Stimulated activated naive CD8-positive, alpha-beta T cell treated with anti-CD3 and anti-CD28 coated beads, Interleukin-15, Interleukin-2, amounts not matched to agents 100 U/mL and 50 U/mL, for 24 hours (primary cell): ENCODE measurements at places on chromosomes 12 and 14.

DNA sequence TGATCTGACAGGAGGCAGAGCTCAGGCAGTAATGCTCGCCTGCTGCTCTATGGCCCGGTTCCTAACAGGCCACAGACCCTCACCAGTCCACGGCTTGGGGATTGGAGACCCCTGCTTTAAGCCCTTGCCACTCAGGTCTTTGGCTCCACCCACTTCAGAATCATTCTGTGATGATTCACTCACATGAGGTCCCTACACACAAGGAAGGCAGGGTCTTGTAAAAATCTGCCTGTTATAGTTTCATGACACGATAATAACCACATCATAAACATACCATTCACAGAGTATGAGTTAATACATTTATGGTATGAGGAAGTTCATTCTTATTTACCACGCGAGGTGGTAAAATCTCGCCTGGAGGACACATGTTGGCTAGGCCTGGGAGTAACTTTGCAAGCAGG is 29.0 kb upstream of the MAX start:
- no peak for DNase-seq

GRCh38 chr12:7642876-7643309 is 22.8 kb downstream of the APOBEC1 start:
- DNase-seq = peak; percentile 52

- no peak for DNase-seq
Measured at GRCh38 chr12:47014474-47014873, 64.9 kb upstream of the PCED1B start.

GRCh38 chr14:105398726-105399465 is 558 bp downstream of the TEX22 start:
- no peak for DNase-seq

- DNase-seq = no peak
Measured at GRCh38 chr12:110505332-110505731, 3.2 kb downstream of the RAD9B start.

GRCh38 chr12:19035536-19035935 is 94.0 kb upstream of the PLEKHA5 start:
- no peak for DNase-seq

- no peak for DNase-seq
Measured at GRCh38 chr12:132772606-132773005, 11.0 kb upstream of the ANKLE2 start.

- no peak for DNase-seq
Measured at GRCh38 chr14:35213869-35214387, 78.3 kb upstream of the PSMA6 start.

- DNase-seq = no peak
Measured at GRCh38 chr12:124631681-124632256, 64.4 kb upstream of the NCOR2 start.

- DNase-seq = no peak
Measured at GRCh38 chr12:46921048-46921763, 95.4 kb upstream of the SLC38A4 start.

DNA sequence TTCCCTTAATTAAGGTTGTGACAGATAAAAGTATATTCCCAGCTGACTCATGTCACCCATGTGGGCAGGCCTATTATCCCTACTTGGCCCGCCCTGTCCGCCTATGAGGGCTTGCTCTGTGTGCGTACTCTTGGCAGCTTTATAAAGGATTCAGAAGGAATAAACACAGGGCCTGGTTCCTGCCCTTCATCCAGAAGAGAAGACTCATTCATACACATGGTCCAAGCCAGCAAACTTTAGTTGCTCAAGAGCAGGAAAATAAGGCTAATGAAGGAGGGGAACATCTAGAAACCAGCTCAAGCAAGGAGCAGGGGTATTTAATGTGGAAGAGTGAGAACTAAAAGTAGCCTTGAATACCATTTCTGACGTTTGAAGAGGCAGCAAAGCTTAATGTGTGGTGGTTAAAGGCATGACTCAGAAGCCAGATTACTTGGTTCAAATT is 141.9 kb downstream of the CRADD start:
- no peak for DNase-seq

- DNase-seq = peak; percentile 62
Measured at GRCh38 chr12:51591016-51591901, at the start of gene SCN8A. Gene SCN8A, plus strand, starts transcription at chr12:51591233. Its CDS starts 71,585 bp downstream, at chr12:51662818.

- DNase-seq = no peak
Measured at GRCh38 chr12:82130762-82131161, 227.4 kb downstream of the CCDC59 start.

- DNase-seq = no peak
Measured at GRCh38 chr12:12919666-12920435, 28.5 kb downstream of the GPRC5A start.

DNA sequence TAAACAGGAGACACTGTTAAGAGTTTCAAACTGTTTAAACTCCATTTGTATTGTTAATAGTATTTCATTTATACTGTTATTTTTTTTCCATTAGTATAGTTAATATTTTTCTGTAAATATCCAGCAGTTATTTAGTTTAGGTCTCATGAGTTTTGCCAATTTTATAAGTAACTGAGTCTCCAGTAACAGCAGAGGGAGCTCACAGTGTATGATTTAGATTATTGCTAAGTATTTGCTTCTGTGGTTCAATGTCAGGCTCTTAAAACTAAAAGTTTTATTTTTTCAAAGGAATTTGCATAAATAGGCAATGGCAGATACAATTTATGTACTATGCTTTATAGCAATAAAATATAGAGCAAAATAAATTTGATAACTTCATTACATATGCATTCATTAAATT is 209.7 kb downstream of the ATXN7L3B start:
- no peak for DNase-seq

DNA sequence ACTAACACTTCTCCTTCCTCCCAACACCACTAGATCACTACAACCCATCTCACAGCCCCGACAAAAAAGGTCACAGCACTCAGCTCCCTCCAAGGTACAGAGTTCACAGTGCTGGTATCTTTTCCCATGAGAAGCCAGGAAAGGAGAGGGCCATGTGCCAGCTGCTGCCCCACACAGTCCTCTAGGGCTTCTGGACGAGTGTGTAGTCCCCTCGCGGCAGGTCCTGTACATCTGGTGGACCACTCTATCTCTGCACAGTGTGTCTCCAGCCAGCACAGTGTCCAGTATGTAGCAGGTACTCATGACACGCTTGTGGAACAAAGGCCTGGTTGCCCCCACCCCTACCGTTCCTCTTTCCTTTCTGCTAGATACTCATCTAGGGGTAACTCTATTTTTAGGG is 134.4 kb upstream of the FOXN3 start:
- no peak for DNase-seq

- DNase-seq = peak; percentile 24
Measured at GRCh38 chr12:121781484-121781997, 11.9 kb downstream of the RHOF start.

GRCh38 chr14:47657143-47657542 is 18.3 kb downstream of the MDGA2 start:
- no peak for DNase-seq

DNA sequence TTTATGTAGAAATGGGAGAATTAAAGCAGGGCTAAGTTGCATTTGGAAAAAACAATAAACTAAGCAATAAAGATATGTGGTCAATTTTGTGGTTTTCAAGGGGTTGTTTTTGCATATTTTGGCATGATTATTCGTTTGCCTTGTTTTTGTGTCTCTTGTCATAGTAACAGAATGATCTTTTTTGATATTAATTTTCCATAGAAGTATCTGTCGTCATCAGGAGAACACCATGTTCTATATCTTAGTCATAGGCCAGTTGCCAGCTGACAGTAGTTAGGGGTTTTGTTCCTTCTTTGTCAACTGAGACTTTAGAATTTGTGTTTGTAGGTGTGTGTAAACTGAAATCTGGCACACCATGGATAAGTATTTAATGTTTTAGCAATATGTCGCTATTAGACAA is 1354.8 kb downstream of the LRFN5 start:
- no peak for DNase-seq

- DNase-seq = no peak
Measured at GRCh38 chr12:92927436-92928281, 1.4 kb downstream of the EEA1 start.

- DNase-seq = no peak
Measured at GRCh38 chr12:106309671-106310505, 7.4 kb downstream of the TCP11L2 start.

DNA sequence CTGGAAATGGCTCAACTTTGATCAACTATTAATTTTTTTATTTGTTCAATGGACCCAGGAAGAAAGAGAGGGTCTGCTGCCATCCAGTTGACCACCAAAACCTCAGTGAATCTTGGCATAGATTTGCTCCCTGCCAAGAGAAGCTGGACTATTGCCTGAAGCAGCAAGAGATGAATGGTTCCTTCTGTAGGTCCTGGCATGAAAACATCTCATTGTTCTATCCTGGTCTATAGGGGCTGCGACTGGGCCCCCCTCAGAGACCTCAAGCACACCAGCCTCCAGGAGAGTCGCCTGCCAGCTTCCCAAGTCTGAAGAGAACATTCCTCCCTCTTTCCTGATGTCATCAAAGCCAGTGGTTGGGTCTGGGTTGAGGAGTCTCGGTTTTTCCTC is 204.9 kb downstream of the TMX1 start:
- no peak for DNase-seq

- no peak for DNase-seq
Measured at GRCh38 chr12:111768159-111768895, 1.6 kb downstream of the ALDH2 start.

- peak; percentile 15 for DNase-seq
Measured at GRCh38 chr14:69260190-69260860, 367 bp downstream of the GALNT16 start.

DNA sequence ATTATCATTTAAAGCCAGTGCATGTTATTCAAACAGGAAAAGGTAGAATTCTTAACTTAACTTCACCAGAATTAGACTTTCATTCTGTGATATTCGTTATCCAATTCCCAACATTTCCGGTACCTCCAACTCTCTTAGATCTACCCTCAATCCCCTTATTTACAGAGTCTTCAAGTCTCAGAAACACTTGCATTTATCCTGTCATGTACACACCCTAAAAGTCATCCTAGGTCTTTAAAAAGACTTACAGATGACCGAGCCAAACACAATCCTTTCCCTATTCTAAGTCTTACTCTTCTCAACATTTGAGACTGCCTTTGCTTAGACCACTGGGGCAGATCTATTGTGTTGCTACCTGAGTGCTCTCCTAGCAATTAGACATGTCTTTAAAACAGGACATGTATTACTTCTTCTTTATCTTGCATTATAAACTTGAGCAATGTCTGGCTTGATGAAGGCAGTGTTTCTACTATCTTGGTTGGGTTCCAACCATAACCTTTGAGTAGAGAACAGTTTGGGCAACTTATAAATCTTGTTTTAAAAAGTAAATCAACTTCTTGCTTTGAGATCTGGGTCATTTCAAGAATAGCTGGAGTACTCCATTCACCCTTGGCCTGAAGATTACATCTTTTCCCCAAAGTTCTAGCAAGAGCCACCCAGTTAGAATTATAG is 140.6 kb upstream of the PLEKHG7 start:
- no peak for DNase-seq

DNA sequence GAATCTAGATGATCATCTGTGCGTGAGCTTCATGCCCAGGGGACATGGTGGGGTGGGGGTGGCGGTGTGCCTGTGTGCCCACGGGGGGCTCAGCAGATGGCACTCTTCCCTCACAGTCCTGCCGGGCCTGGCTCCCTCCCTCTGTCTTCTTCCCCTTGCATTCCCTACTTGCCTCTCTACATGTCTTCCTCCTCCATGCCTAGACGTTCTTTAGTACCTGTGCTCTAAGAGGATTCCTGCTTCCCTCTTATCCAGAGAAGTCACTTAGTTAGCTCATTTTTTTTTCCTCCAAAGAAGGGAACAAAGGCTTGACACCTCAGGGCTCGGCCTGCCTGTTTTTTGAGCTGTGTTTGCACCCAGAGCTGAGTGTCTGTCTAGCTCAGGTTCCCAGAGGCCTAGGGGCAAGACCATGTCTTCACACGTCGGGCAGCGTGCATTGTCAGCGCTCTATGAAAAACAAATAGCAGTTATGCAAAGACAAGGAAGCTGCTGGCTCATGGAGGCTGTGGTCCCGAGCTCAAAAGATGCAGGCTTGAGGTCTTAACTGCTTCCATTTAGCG is 48.8 kb downstream of the NINJ2 start:
- DNase-seq = peak; percentile 52

GRCh38 chr12:106418970-106419369 is 61.4 kb downstream of the POLR3B start:
- DNase-seq = no peak

GRCh38 chr12:131971226-131971625 is 21.5 kb downstream of the EP400 start:
- no peak for DNase-seq

DNA sequence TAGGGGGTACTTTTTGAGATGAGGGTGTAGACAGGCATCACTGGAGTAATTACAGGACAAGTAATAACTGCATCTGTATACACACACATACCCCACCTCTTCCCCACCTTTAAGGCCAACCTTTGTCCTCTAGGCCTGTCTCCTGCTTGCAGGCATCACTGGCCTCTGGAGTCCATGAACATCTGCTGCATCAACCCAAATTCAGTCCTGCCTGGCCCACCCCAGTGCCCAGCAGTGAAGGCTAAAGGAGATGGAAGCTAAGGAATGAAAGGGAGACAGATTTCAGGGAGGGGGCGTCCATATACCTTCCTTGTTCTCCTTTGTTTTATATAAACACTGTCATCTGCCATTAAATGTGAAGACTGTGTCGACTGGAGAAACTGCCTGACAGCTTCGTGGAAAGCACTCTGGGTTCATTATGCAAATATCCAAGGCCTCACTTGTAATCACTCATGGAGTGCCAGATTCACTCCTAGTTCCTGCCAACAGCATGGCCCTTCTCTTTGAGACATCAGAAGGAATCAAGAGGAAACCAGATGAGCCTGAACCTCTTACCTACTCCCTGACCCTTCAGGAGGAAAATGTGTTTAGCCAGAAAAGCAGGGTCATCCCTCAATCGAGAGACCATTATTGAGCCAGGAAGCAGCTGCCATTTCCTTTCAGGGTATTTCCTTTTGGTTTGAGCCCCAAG is 64.4 kb downstream of the SERPINA3 start:
- DNase-seq = no peak

DNA sequence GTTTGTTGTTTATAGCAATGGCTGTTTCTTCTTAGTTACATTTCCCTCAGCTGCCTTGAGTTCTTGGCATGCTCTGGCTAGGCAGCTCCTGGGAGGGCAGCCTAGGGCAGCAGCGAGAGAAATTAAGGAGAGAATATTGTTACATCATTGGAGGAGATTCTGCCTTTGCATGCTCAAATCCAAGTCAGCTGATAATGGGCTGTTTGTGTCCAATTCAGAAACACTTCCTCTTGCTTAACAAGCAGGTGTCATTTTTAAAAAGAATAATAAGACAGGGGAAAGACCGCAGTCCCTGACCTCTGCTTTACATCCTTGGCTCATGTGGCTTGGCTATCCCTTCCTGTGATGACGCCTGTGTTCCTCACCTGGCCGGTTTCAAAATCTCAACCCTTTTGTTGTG is 76.9 kb downstream of the ESR2 start:
- DNase-seq = no peak
